ENCODE measurements at places on chromosomes 12 and 14.

DNA sequence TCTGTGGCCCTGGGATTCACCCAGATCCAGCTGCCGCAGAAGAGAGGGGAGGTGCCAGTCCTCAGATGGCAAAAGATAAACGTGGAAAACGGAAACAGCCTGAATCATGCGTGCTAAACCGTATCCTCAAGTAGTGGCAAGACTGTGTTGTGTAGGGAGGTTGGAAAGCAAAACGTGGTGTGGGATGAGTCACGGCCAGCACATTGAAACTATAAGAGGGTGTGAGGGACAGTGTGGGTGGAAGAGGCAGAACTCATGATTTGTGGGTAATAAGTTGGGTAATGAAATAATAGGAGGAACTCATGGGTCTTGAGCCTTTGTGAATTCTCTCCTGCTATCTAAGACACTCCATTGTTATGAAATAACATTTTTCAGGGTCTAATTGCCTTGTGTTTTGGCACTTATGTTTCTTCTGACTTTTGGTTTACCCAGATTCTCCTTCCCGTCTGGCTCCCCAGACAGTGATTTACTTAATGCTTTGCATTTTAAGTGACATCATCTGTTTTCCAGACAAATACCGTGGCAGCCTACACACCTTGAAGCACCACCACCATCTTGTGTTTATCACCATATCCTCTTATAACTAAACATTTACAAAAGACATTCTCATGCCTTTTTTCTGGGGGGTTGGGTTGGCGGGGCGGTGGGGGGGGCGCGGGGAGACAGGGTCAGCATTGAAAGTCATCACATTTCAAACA is 62.3 kb upstream of the PTCSC3 start:
- peak; percentile 7 for DNase-seq

DNA sequence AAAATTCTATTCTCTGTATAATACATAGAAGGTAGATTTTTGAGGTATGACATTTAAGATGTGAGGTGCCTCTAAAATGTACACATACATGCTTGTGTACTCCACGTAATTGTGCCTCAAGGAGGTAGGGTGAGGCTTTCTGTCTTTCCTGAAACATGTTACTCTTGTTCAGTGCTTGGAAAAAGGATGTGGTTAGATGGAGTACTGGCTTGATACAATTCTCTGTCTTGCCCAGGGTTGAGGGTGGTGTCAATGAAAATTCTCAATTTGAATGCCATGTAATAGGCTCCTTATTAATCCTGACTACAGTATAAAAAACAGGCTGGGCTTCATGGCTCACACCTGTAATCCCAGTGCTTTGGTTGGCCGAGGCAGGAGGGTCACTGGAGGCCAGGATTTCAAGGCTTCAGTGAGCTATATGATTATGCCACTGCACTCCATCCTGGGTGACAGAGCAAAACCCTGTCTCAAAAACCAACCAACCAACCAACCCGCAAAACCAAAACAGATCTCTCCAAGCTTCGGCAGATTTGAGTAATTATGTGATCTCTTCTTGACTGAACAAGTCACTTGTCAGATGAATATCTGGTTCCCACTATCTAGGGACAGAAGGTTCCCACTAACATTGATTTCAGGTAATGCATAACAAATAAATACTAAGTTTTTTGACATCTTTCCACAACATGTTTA is 41.6 kb downstream of the RCOR1 start:
- no peak for DNase-seq

GRCh38 chr12:84150201-84150600 is 762.4 kb downstream of the SLC6A15 start:
- no peak for DNase-seq

GRCh38 chr14:104080376-104081260 is 4.9 kb upstream of the ASPG start:
- no peak for DNase-seq

- no peak for DNase-seq
Observed at GRCh38 chr12:126506426-126507182, 1441.4 kb downstream of the AACS start.

- DNase-seq = no peak
Observed at GRCh38 chr12:66143868-66144267, 13.3 kb upstream of the LLPH start.

- DNase-seq = peak; percentile 76
Observed at GRCh38 chr12:6852651-6853354, 853 bp downstream of the USP5 start.

GRCh38 chr12:45130881-45131281 is 80.0 kb upstream of the DBX2 start:
- peak; percentile 50 for DNase-seq
